ENCODE measurements at places on chromosomes 5 and 9. TPM values are rescaled to one million over a fixed set of nuclear protein-coding genes. Genes with fewer than 3 reads are reported as not detected.

GRCh38 chr5:604391-604831 lies 7.7 kb upstream of the CEP72 start:
- ATAC-seq: no peak

- ATAC-seq: peak; percentile 5
Observed at GRCh38 chr9:129626625-129627284, 792 bp downstream of the NTMT1 start.

The PPIC gene
- 44.7 TPM for total RNA-seq

- ATAC-seq: peak; percentile 27
Observed at GRCh38 chr9:129026442-129027223, 1.5 kb downstream of the SH3GLB2 start.

The INSL4 gene
- total RNA-seq: not detected

- no peak for ATAC-seq
Observed at GRCh38 chr5:135204151-135204600, 170.1 kb upstream of the PITX1 start.

The TMEM245 gene
- 13.8 TPM for total RNA-seq

The KIF4B gene
- total RNA-seq: not detected

- peak; percentile 35 for ATAC-seq
Observed at GRCh38 chr5:126972062-126972895, 58.1 kb downstream of the MARCHF3 start.

DNA sequence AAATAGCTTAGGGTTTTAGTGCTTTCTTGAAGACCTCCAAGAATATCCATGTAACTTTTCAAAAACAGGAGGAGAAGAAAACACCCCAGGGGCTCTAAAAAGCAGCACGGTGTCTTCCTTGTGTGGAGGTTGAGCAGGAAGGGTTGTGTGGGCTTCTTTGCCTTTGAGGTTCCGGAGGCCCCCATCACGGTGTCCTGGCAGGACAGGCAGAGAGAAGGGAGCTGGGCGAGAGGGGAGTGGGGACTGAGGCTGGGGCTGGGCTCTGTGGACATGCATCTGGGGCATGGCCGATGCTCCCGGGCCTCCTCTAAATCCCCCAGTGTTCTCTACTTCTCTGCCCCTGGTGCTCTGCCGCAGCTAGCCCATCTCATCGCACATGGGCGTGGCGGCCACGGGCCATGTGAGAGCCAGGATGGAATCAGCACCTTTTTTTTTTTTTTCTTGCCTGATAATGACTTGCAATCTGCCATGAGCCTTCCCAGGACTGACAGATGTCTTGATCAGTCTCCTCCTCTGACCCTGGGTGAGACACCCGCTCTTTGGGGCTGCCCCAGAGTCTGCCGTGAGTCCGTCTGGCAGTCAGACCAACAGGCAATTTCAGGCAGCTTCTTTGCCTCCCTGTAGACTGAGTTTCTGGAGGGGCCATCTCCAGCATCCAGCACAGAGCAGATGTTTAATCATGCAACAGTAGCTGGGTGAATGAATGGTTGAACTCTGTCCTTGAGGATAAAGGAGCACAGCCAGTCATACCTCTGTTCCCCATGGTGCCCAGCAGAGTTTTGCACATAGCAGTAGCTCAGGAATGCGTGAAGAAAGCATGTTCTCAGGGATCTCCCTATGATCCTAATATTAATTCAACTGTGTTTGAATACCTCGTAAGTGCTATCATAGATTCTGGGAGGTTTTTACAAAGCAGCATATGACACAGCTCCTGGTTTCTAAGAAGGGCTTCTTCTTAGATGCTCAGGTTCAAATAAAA lies 12.1 kb downstream of the CXCL14 start:
- no peak for ATAC-seq

The MYORG gene
- 5.4 TPM for total RNA-seq
